ENCODE measurements at places on chromosomes 12 and 14.

GRCh38 chr12:49647827-49648711 lies 24.7 kb downstream of the PRPF40B start:
- no peak for DNase-seq

- no peak for DNase-seq
Observed at GRCh38 chr12:130880411-130880885, 8.6 kb downstream of the RAN start.

DNA sequence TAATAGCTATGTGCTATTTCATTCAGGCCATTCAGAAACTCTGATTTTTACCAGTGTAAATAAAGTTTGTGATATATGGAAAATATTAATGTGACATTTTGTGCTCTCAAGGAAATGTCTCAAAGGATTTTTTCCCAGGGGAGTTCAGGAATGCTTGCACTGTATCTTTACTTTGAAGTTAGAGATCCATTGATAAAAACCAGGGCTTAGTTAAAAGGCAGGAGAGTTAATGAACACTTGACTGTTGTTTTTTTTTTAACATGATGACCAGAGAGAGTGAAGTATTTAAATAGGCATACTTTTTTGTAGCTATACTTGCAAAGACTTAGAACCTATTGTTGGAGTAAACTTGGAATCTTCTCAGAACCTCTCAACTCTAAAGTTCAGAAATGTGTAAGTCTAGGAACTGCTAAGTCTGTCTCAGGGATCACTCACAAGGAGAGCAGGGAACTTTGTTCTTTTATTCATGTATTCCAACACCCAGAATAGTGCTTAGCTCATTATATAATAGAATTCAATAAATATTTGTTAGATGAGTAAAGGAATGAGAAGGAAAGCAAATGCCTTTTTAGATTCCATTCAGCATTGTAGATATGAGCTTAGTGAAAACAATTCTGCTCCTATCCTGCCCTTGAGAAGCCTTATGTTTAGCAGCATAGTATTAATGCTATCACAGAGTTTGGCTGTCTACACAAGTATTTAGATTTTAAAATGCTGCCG lies 117.5 kb downstream of the DAAM1 start:
- DNase-seq, result no peak

- no peak for DNase-seq
Observed at GRCh38 chr12:25864306-25865276, 93.9 kb upstream of the RASSF8 start.

DNA sequence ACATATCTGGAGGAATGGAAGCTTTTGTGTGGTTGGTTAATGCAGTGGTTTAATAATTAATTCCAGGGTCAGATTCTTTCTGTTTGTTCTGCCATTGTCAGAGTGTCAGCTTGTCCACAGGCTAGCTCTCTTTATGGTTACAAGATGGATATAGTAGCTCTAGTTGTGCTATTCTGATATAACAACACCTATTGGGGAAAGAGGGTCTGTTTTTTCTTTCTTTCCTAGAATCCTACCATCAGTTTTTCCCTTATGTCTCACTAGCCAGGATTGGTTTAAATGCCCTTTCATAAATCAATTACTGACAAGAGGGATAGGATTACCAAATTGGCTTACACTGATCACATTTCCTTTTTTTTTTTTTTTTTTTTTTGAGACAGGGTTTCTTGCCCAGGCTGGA lies 27.8 kb downstream of the CNOT2 start:
- no peak for DNase-seq

DNA sequence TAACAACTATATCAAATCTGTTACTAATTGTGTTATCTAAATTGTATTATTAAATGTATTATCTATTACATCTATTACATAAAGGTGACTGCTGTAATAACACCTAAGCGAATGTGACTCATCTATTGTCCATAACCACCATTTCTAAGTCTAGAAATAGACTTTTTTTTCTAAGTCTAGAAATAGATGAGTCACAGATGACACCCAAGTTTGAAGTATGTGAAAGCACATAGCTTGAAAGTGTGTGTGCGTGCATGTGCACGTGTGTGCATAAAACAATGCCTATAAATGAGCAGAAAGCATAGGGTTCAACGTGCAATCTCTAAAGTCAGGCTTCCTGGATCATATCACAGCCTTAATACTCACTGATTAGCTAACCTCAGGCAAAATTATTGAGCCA lies 451.3 kb upstream of the USP15 start:
- no peak for DNase-seq

DNA sequence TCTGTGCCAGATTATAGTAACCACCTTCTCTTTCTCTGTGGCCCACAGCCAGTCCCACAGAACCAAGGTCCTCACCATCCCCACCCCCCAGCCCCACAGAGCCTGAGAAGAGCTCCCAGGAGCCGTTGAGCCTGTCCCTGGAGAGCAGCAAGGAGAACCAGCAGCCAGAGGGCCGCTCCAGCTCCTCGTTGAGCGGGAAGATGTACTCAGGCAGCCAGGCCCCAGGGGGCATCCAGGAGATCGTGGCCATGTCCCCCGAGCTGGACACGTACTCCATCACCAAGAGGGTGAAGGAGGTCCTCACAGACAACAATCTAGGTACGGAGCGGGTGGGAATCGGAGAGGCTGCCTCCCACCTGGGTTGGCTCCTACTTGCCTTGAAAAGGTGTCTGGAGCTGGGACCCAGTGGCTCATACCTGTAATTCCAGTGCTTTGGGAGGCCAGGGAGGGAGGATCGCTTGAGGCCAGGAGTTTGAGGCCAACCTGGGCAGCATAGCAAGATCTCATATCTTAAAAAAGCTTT lies 34.4 kb downstream of the PHETA1 start:
- no peak for DNase-seq

All from stimulated activated CD4-positive, alpha-beta T cell treated with anti-CD3 and anti-CD28 coated beads, Interleukin-1b, Interleukin-23, amount 100 ng/mL, for 4 hours (primary cell).